ENCODE measurements at places on chromosomes 12 and 14. TPM values are rescaled to one million over a fixed set of nuclear protein-coding genes. Genes with fewer than 3 reads are reported as not detected.

DNA sequence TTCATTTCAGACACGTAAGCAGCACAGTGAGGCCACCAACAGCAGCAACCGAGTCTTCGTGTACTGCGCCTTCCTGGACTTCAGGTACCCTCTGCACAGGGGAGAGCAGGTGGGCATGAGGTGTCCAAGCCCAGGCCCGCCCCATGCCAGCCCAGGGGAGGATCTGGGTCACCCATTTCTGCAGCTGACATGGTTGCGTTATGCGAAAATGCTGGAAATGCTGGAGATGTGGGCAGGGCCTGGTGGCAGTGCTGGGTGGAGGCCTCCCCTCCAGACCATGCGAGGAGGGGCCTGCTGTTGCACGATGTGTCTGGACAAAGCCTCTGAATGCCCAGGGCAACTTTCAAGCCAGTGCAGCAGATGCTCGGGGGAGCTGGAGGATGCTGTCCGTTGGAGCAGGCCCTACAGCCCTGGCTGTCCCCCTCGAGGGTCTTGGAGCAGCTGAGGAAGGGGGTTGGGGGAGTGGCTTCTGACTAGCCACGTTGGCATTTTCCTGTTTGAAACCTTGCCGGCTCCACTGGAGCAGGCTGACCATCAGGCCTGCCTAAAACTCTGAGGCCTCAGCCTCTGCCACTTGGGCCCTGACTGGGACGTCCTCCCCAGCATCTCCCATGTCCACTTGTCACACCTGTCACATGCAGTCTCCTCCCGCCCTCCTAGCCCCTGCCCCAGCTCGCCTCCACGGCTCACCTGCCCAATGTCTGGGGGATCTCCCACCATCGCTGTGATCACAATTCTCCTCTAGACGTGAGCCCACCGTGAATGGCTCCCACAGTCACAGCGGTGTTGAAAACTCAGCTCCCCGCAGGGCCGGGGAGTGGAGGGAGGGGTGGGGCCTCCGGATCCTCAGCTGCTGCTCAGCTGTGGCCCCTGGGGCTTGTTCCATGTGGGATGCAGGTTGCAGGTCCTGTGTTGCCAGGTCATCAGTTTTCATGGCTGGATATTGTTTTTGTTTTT, 123.4 kb downstream of the ADGRD1 start:
- DNase-seq = no peak

DNA sequence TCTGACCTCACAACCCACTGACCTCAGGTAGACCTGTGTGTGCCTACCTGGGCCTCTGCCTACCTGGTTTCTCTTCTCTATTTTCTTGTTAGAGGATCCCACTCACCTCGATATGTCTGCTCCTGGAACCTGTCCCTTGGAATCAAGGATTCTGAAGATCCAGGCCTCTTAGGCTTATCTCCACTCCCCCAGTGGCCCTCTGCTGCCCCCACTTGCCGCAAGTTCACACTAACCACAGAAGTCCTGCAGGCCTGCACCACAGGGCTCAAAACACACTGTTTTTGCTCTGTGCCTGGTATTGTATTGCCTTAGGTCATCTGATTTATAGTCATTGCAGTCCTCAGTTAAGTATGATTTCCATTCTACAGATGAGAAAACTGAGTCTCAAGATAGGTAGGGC, 15.3 kb upstream of the NRXN3 start:
- no peak for DNase-seq

- no peak for DNase-seq
Observed at GRCh38 chr14:35927727-35928126, 101.6 kb downstream of the BRMS1L start.

GRCh38 chr12:1591034-1591433, 3.3 kb downstream of the FBXL14 start:
- DNase-seq = no peak

DNA sequence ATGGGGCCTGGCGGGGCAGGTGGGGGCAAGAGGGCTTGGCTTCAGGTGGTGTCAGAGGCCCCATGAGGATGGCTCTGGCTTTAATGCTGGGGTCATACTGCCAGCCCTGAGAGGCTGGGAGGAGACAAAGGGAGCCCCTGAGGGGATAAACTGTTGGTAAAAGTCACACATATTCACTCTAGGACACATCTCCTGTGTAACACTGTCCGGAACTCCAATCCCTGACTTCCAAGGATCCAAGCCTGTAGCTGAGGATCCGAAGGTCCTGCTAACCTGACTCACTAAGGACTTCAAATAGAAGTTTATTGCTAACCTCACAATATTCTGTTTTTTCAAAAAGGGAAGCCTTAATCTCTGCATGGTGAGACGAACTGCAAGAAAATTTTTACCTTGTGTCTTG, 39.2 kb upstream of the GPR68 start:
- DNase-seq = no peak

DNA sequence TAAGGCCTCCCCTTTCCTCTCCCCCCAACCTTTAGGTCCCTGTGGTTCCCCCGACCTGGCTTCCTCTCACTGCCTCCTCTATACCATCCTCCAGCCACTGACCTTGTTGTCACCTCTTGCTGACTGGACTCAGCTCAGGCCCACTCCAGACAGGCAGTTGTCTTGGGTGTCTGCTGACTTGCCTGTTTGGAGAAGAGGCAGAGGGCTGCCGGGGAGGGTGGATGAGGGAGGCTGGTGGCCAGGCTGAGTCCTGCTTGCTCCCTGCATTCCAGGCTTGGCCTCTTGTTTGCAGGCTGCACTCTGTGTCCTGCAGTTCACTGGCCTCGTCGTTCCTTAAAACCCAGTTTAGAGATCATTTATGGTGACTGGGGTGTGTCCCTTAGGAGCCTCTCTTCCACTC, 31.0 kb upstream of the RD3L start:
- no peak for DNase-seq

GRCh38 chr14:89620436-89620835, 203.4 kb upstream of the FOXN3 start:
- no peak for DNase-seq

GRCh38 chr12:12786351-12786705, 869 bp downstream of the APOLD1 start:
- DNase-seq = no peak

- no peak for DNase-seq
Observed at GRCh38 chr12:42762395-42762925, 172.9 kb upstream of the PRICKLE1 start.

DNA sequence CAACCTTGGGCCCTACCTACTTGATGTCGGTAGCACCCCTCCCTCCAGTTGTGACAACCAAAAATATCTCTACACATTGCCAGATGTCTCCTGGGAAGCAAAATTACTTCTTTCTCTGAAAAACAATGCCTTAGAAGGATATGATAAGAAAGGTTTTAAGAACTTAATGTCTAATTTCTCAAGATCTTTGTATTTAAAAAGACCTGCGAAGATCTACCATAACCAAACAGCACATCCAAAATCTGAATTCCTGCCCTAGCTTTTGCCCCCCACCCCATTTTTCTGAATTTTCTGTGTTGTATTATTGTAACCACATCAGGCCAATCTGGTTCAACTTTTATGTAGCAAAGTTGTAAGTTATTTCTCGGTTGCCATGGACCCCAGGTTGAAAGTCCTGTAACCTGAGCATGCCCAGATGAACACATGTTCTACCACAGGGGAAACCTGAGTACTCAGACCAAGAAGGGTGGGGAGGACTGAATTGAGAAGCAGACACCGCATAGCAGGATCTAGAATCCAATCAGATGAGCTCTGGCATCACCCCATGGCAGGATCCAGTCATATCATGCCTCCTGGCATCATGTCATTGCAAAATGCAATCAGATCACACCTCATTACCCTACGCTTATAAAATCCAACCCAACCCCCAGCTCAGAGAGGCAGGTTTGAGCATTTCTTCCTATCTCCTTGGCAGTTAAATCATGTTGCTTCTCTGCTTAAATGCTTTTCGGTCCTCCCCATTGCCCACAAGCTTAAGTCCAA, 8.7 kb downstream of the TMEM253 start:
- no peak for DNase-seq

- no peak for DNase-seq
Observed at GRCh38 chr12:9940375-9940774, 8.2 kb upstream of the CLEC2A start.

DNA sequence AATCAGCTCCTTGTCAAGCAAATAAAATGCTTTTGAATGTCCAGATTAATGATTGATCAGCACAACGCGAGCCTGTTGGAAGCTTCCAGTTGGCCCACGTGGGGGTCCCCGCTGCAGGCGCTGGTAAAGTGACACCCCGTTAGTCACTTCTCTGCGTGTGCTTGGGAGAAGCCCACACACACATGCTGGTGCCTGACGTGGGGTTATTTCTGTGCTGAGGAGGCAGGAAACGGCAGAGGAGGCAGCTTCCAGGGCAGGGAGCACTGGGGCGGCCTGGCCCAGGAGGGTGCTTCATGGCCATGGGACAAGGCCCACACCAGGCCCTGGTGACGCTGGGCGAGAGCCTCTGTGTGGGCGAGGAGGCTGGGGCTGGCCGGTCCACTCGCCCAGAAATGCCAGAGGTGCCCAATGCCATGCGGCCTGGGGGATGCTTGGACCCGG, 101.5 kb downstream of the KIF26A start:
- DNase-seq = no peak

- DNase-seq = no peak
Observed at GRCh38 chr14:29745863-29746262, 181.8 kb downstream of the PRKD1 start.

- DNase-seq = no peak
Observed at GRCh38 chr14:64758025-64758521, 53.8 kb downstream of the PLEKHG3 start.

Gene GYS2
- polyA plus RNA-seq = not detected

Gene SP1
- polyA plus RNA-seq = 44.6 TPM

Gene HOXC11
- polyA plus RNA-seq = not detected

Gene TTC9
- polyA plus RNA-seq = 0.04 TPM

Gene WDHD1
- 4.2 TPM for polyA plus RNA-seq
